ENCODE measurements at places on chromosomes 13 and 19.

- no peak for DNase-seq
These were observed 29.6 kb downstream of the ACSBG2 start for GRCh38 chr19:6164906-6165531.

GRCh38 chr13:76829572-76830327, 56.5 kb downstream of the KCTD12 start:
- no peak for DNase-seq

GRCh38 chr13:61774903-61775302, 359.3 kb upstream of the PCDH20 start:
- DNase-seq = no peak

GRCh38 chr13:39397896-39398265, 205.1 kb downstream of the LHFPL6 start:
- DNase-seq = no peak

GRCh38 chr13:32022311-32022710, 9.3 kb upstream of the FRY start:
- peak; percentile 94 for DNase-seq

DNA sequence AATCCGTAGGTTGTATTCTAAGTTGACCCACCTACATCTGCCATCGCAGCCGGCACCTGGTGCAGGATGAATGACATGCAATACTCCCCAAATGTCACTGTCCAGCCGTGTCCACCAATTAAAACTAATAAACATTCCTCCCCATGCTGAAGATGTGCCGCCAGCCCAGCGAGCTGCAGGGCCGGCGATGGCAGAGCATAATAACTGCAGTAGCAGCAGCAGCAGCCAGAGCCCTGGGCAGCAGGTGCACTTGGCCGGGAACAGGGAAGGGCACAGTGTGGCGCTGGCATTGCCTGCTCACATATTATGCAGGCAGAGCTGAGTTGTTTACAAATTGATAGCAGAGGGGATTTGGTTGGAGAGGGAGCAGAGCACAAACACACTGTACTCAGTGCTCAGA, 754.9 kb downstream of the OLFM4 start:
- DNase-seq = no peak

DNA sequence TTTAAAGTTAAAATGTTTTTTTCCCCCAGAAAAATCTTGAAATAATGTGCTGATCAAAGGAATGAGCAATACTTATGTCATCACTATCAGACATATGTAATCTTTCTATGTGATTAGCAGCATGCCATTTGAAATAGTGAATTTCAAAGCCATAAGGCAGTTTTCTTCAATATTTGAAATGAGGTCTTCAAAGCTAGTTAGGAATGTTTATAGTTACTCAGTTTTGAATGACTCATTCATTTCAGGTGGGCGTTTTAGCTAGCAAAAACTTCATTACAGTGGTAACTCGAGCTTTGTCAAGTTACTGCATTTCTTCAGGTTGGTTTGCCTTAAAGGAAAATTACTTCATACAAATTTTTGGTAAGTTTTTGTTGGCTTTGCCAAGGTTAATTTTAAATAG, 102.1 kb downstream of the ATP8A2 start:
- no peak for DNase-seq

DNA sequence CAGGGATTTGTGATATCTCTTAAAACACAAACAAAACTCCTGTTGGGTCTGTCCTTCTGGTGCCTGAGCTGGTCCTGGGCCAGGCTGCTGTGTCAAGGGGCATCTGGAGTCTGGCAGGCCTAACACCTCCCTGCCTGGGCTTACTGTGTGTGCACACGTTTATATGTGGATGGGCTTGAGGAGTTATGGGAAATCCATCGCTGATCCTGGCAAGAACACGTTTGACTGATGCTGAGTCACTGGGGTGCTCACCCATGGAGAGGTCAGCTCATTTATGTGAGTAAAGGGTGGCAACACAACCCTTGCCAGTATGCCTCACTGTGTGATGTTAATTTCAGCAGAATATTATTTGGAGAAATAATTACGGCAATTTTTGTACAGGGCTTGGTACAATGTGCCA, 44.5 kb upstream of the PCDH8 start:
- no peak for DNase-seq

GRCh38 chr13:30851697-30852096, 54.4 kb upstream of the MEDAG start:
- DNase-seq = no peak

DNA sequence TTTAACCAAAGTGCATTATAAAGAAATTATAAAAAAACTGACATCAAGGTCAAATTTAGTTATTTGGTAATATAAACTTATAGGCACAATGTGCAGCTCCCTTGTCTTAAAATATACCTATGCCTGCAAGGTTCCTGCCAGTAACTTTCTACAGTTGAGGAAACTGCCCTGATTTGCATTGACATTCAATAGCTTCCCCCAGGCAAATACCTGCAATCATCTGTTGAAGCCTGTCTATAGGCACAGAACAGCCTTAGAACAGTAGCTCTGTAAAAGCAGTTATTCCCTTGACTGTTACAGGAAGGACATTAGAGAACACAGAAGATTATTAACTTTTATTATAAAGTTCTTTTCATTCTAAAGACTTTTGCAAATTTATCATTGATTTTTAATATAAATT, 1239.5 kb downstream of the PCDH9 start:
- DNase-seq = no peak

GRCh38 chr13:41054212-41054877, 7.0 kb upstream of the WBP4 start:
- peak; percentile 60 for DNase-seq

GRCh38 chr13:46324976-46325375, 62.1 kb downstream of the RUBCNL start:
- no peak for DNase-seq

GRCh38 chr13:24745861-24746617, 17.9 kb upstream of the RNF17 start:
- no peak for DNase-seq

GRCh38 chr19:8221161-8221560, 12.0 kb downstream of the CERS4 start:
- DNase-seq = no peak

DNA sequence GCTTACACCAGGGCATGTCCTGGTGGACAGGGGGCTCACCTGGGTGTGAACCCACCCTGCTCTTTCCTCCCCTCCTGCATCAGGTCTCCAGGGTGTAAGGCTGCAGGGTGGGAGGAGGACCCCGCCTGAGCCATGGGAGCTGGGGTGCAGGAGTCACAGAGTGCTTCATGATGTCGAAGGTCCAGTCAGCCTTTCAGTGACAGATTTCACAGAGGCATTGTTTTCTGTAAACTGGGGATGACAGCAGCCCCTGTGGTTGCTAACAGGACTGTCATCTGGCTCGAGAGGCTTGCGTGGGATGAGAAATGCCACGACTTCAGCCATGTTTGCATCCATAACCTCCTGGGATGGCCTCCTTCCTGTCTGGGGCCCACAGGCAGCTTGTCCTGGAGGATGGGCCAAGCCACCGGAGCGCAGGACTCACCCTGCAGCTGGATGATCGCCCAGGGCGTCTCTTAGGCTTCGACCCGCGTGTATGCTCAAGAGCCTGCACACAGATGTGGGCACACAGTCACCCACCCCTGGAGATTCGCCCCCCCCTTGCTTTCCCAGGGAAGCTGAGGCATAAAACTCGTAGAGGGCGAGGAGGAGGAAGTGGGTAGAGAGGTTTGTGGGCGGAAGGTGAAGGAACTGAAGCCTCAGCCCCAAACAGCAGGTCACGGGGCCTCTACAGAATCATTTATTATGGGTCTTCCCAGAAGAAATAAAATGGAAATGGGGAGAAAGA, 4.9 kb downstream of the NANOS3 start:
- DNase-seq = no peak

Data from NCI-H460 (cell line).